Fibroblast of gingiva (primary cell): ENCODE measurements at places on chromosomes 16 and 17.

- DNase-seq: no peak
Observed at GRCh38 chr17:50280801-50281441, 6.7 kb downstream of the TMEM92 start.

DNA sequence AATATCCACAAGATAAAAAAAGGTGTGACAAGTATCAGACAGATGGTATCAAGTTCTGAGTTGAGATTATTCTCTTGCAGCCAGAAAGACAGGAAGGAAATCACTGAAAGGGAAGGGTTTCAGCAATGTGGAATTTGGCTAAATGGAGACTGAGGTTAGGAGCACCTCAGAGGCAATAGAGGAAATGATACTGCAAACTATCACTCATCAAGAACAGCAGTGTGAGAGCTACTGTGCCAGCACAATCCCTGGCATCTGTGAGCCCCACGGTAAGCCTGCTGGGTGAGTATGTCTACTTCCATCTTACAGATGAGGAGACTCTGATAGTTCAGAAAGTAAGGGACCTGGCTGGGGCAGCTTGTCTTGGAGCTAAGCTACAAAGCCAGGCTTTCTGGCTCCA lies 162.0 kb downstream of the SALL1 start:
- DNase-seq: no peak

GRCh38 chr17:61305024-61305423 lies 94.6 kb upstream of the TBX2 start:
- DNase-seq: peak; percentile 57

GRCh38 chr17:78541488-78542206 lies 35.5 kb downstream of the DNAH17 start:
- DNase-seq: no peak

- DNase-seq: no peak
Observed at GRCh38 chr16:4691666-4692412, 1.5 kb upstream of the NUDT16L1 start.

DNA sequence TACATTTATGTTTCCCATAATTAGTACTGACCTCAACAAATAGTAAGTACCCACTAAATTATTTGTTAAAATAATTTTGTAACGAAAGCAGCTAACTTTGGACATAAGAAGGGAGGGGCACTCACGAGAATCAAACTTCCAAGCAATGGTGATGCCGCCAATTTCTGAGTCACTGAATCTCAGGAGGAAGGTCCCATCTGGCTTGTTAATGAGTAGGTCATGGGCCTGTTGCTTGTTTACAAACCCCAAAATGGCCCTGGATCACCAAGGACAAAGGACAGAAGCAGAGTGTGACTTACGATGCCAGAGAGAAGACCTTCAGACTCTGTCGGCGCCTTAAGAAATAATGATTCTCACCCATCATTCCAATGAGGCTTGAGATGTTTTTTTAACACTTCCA lies 15.8 kb upstream of the GHDC start:
- DNase-seq: no peak

DNA sequence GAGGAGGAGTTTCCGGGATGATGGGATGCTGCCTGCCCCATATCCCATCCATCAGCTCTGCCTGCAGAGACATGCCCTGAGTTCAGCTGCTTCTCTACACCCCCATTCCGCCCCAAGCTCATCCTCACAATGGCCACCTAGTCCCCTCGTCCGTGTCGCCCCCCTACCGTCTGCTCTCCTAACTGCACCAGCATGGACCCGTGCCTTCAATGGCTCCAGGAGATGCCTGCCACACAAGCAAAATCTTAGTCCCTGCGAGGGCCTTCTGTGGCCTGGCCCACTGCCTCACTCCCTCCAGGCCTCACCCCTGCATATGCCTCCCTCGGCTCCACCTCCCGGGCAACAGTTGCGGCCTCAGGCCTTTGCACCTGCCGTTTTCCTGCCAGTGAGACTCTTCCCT lies 1.8 kb upstream of the TELO2 start:
- DNase-seq: no peak

- DNase-seq: no peak
Observed at GRCh38 chr17:48139944-48140343, 32.4 kb downstream of the SNX11 start.

DNA sequence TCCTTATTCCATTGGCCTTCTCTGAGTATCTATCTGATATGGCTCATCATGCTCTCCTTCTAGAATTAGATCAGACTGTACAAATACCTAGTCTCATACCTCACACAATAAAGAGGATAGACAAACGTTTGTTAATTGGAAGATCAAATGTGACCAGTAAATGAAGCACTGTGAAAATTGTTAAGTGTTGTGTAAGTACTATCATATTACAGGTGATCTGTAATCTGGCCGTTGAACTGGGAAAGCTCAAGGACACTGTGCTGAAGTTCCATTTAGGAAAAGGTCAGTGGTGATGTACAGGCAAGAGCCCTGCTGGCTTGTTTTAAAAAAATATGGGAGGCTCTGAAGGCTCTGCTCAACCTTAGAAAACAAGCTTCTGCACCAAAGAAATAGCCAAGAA lies 38.5 kb upstream of the CORO6 start:
- peak; percentile 30 for DNase-seq

DNA sequence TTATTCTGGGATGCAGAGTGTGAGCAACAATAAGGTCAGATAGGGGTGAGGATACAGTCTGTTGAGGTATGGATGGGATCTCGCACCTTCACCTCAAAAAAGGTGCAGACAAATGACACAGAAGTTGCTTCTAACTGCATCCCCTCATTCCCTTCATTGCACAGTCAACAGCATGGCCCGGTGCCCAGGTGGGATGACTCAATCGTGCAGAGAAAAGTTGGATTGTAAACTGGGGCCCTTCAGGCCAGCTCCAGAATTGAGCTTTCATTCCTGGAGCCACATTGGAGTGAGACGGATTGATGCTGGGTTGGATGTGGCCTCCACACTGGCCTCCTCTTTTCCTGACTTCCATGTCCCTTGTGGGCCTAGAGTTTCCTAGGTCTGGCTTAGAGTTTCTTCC lies 977.4 kb downstream of the KCNJ18 start:
- no peak for DNase-seq

DNA sequence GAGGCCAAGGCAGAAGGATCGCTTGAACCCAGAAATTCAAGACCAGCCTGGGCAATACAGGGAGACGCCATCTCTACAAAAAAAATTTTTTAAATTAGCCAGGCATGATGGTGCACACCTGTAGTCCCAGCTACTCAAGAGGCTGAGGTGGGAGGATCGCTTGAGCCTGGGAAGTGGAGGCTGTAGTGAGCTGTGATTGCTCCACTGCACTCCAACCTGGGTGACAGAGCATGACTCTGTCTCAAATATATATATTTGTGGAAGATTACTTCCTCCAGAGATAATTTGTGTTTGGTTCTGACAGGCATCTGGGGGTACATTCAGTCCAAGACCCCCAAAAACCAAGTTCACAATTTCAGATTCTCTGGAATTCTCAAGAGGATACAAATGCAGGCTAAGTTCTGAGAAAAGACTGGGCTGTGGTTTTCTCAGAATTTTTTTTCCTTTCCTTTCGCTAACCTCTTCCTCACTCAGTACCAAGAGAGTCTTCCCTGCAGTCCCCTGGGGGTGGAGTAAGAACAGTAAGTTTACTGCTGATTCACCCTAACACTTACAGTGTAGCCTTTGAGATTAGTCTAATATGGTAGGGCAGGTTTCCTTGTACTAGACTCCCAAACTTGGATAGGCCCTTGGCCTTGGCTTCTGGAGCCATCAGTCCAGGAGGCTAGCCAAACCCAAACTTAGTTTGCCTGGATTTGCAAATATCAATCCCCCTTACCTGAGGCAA lies 15.1 kb downstream of the GSDMB start:
- DNase-seq: no peak
